ENCODE measurements at places on chromosomes 2 and 18.

DNA sequence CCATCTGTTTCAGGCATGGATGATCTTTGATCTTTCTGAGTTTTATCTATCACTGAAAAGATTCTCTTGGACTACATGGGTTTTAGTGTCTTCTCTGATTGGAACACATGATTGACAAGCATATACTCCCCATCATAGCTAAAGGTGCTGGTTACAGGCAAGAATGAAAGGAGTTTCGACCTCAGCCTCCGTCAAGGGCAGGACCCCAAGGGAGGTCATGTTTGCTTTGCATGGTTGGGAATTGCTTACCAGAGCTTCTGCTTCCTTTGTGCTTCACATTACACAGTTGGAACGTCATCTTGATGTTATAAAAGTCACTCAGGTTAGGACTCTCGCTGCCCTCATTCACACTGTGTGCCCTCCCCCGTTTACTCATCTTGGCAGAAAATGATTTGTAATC, 287.7 kb downstream of the PIK3C3 start:
- no peaks in the 10 kb centered on the region for H3K4me1 ChIP-seq
- no peaks in the 10 kb centered on the region for H3K36me3 ChIP-seq
- H3K27me3 ChIP-seq: no peaks in the 10 kb centered on the region
- no peak overlapping the region for H3K27ac ChIP-seq
- no peak overlapping the region for H3K4me3 ChIP-seq

- H3K27ac ChIP-seq: no peak overlapping the region
- H3K4me1 ChIP-seq: no peaks in the 10 kb centered on the region
- no peak overlapping the region for H3K4me3 ChIP-seq
- H3K27me3 ChIP-seq: peaks cover 7% of the 10 kb centered on the region
Measured at GRCh38 chr2:120775194-120775593, 39.5 kb downstream of the GLI2 start.

GRCh38 chr2:18611184-18611583, 21.8 kb upstream of the NT5C1B start:
- no peaks in the 10 kb centered on the region for H3K4me1 ChIP-seq
- no peaks in the 10 kb centered on the region for H3K36me3 ChIP-seq
- H3K27ac ChIP-seq: no peak overlapping the region
- no peaks in the 10 kb centered on the region for H3K27me3 ChIP-seq
- DNase-seq: no peak

- no peak for DNase-seq
- H3K27me3 ChIP-seq: peaks cover 12% of the 10 kb centered on the region
- H3K36me3 ChIP-seq: no peaks in the 10 kb centered on the region
- no peaks in the 10 kb centered on the region for H3K4me1 ChIP-seq
- H3K27ac ChIP-seq: no peak overlapping the region
Measured at GRCh38 chr2:224101820-224102630, 62.9 kb upstream of the SERPINE2 start.

- no peak overlapping the region for H3K27ac ChIP-seq
- H3K27me3 ChIP-seq: no peaks in the 10 kb centered on the region
- no peak for DNase-seq
- no peak overlapping the region for H3K4me3 ChIP-seq
Measured at GRCh38 chr2:171966235-171966634, 33.5 kb upstream of the METAP1D start.

DNA sequence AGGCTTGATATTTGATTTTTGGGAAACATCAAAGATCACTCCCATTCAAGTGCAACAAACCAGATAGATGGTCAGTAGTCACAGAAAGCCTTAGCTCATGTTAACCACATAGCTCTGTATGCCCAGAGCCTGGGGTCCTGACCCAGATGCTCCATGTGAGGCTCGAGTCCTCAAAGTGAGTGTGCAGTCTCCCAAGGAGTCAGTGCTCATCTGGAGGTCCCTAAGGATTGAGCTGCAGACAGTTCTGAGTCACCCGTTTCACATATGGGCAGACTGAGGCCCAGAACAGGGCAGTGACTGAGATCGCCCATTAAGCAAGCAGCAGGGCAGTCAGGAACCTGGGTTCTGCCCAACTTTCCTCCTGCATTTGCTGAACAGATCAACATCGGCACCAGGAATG, 9.2 kb downstream of the TMEM37 start:
- H3K4me3 ChIP-seq: no peak overlapping the region
- peaks cover 56% of the 10 kb centered on the region for H3K27me3 ChIP-seq
- DNase-seq: no peak
- H3K36me3 ChIP-seq: no peaks in the 10 kb centered on the region
- no peak overlapping the region for H3K27ac ChIP-seq

- H3K4me1 ChIP-seq: no peaks in the 10 kb centered on the region
- H3K36me3 ChIP-seq: no peaks in the 10 kb centered on the region
- H3K4me3 ChIP-seq: no peak overlapping the region
- H3K27me3 ChIP-seq: no peaks in the 10 kb centered on the region
- DNase-seq: no peak
- H3K27ac ChIP-seq: no peak overlapping the region
Measured at GRCh38 chr18:36492604-36493329, 195.3 kb downstream of the FHOD3 start.

GRCh38 chr18:31680831-31681568, 3.4 kb downstream of the B4GALT6 start:
- DNase-seq: no peak
- peaks cover 51% of the 10 kb centered on the region for H3K27me3 ChIP-seq

DNA sequence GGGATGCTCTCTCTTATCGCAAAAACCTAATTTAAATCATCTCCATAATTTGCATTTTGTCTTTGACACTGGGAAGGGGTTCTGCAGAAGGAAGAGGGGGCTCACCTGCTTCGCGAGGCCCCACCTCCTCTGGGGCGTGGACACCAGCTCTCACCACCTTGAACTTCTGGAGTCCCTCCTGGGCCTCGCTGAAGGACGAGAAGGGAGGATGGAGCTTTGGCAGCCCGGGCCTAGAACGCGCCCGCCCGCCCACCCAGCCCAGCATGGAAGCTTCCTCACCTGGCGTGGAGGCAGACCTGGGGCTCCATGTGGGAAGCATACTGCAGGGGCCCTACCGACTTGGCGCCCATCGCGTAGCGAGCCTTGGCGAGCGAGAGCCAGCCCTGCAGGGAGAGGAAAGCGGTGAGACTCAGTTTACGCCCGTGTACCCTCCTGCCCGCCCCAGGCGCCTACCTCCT, 1.1 kb upstream of the IMP4 start:
- H3K4me3 ChIP-seq: peak overlapping the region; percentile 100
- peaks cover 24% of the 10 kb centered on the region for H3K4me1 ChIP-seq
- DNase-seq: no peak
- peaks cover 41% of the 10 kb centered on the region for H3K36me3 ChIP-seq
- H3K27me3 ChIP-seq: no peaks in the 10 kb centered on the region
- peak overlapping the region; percentile 99 for H3K27ac ChIP-seq

DNA sequence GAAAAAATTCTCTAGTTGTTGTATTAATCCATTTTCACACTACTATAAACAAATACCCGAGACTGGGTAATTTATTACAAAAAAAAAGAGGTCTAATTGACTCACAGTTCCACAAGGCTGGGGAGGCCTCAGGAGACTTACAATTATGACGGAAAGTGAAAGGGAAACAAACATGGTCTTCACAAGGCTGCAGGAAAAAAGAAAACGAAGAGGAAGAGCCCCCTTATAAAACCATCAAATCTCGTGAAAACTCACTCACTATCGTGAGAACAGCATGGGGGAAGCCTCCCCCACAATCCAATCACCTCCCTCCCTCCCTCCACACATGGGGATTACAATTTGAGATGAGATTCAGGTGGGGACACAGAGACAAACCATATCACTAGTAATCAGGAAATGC, 61.7 kb upstream of the SPTBN1 start:
- no peaks in the 10 kb centered on the region for H3K27me3 ChIP-seq
- peak overlapping the region; percentile 95 for H3K27ac ChIP-seq
- no peaks in the 10 kb centered on the region for H3K36me3 ChIP-seq
- peak; percentile 16 for DNase-seq
- H3K4me1 ChIP-seq: peaks cover 11% of the 10 kb centered on the region

DNA sequence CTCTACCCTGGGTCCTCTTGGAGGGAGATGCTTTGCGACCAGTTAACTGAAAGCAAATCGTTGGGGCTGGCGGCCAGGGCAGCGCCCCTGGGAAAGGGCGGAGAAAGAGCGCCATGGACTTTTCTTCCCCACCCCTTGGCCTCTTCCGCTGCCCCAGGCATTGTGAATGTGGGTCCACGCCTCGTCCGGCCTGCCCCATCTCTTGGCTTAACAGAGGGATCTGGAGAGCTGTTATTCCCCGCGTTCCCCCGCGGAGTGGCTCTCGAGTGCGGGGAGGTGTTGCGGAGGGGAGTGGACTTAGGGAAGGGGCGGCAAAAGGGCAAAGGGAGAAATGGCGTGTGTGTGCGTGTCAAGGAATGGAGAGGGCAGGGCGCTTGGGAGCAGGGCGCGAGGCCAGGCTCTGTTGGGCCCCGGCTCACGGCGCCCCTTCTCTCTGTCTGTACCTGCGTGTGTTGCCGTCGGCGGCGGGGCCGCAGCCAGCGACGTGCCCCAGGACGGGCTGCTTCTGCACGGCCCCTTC, 6.6 kb downstream of the EMX1 start:
- H3K4me3 ChIP-seq: peak overlapping the region; percentile 30
- H3K4me1 ChIP-seq: peaks cover 4% of the 10 kb centered on the region
- peaks cover 6% of the 10 kb centered on the region for H3K36me3 ChIP-seq
- no peak overlapping the region for H3K27ac ChIP-seq

DNA sequence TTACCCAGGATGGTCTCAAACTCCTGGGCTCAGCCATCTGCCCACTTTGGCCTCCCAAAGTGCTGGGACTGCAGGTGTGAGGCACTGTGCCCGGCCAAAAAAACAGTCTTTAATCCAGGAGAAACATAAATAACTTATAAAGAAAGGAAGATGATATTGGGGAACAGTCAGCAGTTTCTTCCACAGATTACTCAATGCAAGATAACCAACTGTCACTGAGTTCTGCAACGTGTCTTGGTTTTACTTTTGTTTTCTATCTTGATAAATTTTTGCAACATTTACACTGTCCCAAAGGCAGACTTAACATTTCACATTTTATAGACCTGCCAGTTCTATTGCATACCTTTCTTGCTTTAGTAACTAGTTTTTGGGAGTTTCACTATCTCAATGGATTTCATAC, 71.1 kb downstream of the ANKRD44 start:
- H3K4me1 ChIP-seq: peaks cover 80% of the 10 kb centered on the region
- H3K27ac ChIP-seq: peak overlapping the region; percentile 94
- H3K27me3 ChIP-seq: no peaks in the 10 kb centered on the region

- DNase-seq: no peak
- H3K4me3 ChIP-seq: no peak overlapping the region
- no peaks in the 10 kb centered on the region for H3K4me1 ChIP-seq
- H3K27ac ChIP-seq: no peak overlapping the region
- no peaks in the 10 kb centered on the region for H3K36me3 ChIP-seq
- no peaks in the 10 kb centered on the region for H3K27me3 ChIP-seq
Measured at GRCh38 chr18:3612315-3612714, 162.3 kb downstream of the TGIF1 start.

- no peak for DNase-seq
- no peak overlapping the region for H3K27ac ChIP-seq
- H3K4me1 ChIP-seq: no peaks in the 10 kb centered on the region
- H3K27me3 ChIP-seq: no peaks in the 10 kb centered on the region
Measured at GRCh38 chr2:211931314-211931713, 607.3 kb downstream of the ERBB4 start.

GRCh38 chr2:232521959-232522622, 1.9 kb downstream of the PRSS56 start:
- peak; percentile 64 for DNase-seq
- H3K27me3 ChIP-seq: peaks cover 82% of the 10 kb centered on the region
- peak overlapping the region; percentile 37 for H3K4me3 ChIP-seq
- H3K36me3 ChIP-seq: peaks cover 7% of the 10 kb centered on the region
- peaks cover 10% of the 10 kb centered on the region for H3K4me1 ChIP-seq

- H3K4me3 ChIP-seq: no peak overlapping the region
- peaks cover 7% of the 10 kb centered on the region for H3K27me3 ChIP-seq
- DNase-seq: no peak
- no peaks in the 10 kb centered on the region for H3K4me1 ChIP-seq
- H3K36me3 ChIP-seq: no peaks in the 10 kb centered on the region
Measured at GRCh38 chr2:121128741-121129659, 156.0 kb downstream of the TFCP2L1 start.

DNA sequence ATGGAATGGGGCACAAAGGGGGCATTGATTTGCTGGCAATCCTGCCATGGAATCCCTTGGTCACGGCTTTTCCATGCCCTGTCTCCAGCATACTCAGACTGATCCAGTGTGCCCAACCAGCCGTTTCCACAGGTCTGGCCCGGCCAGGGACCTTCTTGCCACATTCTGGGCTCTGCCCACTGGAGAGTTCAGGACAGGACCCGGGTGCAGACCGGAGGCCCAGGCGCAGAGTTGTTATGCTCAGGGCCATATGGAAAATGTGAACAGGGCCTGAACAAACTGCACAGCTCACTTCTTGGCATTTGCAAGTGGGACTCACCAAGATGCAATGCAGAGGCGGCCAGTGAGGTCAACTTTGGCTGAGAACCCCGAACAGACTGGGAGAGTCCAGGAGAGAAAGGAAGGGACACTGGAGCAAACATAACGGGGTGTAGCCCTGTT, 15.6 kb upstream of the ASAP2 start:
- H3K4me1 ChIP-seq: no peaks in the 10 kb centered on the region
- no peak overlapping the region for H3K27ac ChIP-seq
- DNase-seq: no peak
- H3K4me3 ChIP-seq: no peak overlapping the region
- H3K36me3 ChIP-seq: no peaks in the 10 kb centered on the region

DNA sequence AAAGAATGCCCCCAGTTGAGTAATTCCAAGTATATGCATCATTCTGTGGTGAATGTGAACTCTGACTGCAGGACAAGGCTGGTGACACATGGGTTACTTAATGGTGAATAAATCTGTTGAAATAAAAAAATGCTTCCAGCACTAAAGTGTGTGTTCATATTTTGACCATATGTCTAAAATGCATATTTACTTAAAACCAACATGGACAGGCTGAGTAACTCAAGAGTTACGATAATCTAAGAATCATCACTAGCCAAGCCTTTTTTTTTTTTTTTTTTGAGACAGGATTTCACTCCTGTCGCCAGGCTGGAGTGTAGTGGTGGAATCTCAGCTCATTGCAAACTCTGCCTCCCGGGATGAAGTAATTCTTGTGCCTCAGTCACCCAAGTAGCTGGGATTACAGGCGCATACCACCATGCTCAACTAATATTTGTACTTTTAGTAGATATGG, 47.1 kb upstream of the CCBE1 start:
- DNase-seq: no peak
- H3K4me3 ChIP-seq: no peak overlapping the region
- H3K36me3 ChIP-seq: no peaks in the 10 kb centered on the region
- H3K27ac ChIP-seq: no peak overlapping the region
- no peaks in the 10 kb centered on the region for H3K27me3 ChIP-seq
- H3K4me1 ChIP-seq: no peaks in the 10 kb centered on the region

DNA sequence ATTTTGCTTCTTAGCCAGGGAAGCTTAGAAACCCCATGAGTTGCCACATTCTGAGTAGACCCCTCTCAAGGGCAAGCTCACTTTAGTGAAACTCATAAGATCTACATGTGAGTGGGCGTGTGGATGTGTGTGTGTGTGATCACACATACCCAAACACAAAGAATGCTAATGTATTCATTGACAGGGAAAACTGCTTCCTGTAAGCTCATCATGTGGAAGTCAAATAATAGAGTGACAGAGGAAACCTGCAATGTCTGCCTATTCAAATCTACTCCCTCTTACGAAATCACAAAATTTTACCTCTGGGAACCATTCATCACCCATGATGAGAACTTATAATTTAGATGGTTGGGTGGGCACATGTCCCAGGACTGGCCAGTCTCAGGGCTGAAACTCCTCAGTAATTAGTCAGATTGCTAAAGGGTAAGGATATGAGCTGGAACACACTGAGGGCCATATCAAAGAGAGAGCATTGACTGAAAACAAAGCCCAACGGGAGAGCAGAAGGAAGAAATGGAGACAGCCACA, 94.5 kb upstream of the CCDC150 start:
- no peak overlapping the region for H3K4me3 ChIP-seq
- H3K4me1 ChIP-seq: no peaks in the 10 kb centered on the region
- H3K27ac ChIP-seq: no peak overlapping the region
- no peaks in the 10 kb centered on the region for H3K36me3 ChIP-seq

Measured in effector memory CD8-positive, alpha-beta T cell (primary cell).